ENCODE measurements at places on chromosomes 4 and X. TPM values are rescaled to one million over a fixed set of nuclear protein-coding genes. Genes with fewer than 3 reads are reported as not detected.

The ACOX3 gene
- 11.7 TPM for polyA plus RNA-seq

The SLITRK2 gene
- polyA plus RNA-seq, result 0.51 TPM

The SLC6A14 gene
- not detected for polyA plus RNA-seq

The XKRX gene
- polyA plus RNA-seq, result 0.05 TPM

The ADH4 gene
- 0.24 TPM for polyA plus RNA-seq

The RTL5 gene
- 10.9 TPM for polyA plus RNA-seq

The CXCL8 gene
- polyA plus RNA-seq, result 3.3 TPM

The TSPAN7 gene
- polyA plus RNA-seq, result 122 TPM

The AKAP4 gene
- 0.80 TPM for polyA plus RNA-seq

The CLIC2 gene
- 3.6 TPM for polyA plus RNA-seq

The GCNA gene
- polyA plus RNA-seq, result 2.8 TPM

- DNase-seq, result no peak
These were observed 11.5 kb upstream of the GPM6B start for GRCh38 chrX:13828392-13828791.

GRCh38 chrX:126265116-126265515, 99.0 kb upstream of the DCAF12L2 start:
- peak; percentile 48 for DNase-seq

DNA sequence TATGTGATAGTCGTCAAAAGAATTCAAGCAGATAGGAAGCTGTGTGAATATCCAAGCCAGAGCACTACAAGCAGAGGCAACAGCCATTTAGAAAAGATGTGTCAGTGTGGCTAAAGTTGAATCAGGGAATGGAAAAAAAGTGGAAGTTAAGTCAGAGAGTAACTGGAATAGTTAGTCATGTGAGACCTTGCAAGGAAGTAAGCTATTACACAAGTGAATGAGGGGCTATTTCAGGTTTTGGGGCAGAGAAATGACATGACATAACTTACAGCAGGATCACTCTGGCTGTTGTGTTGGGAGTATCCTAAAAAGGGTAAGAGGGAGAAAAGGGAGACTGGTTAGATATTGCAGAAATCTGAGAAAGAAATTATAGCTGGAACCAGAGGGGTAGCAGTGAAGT, 236.6 kb upstream of the PCDH18 start:
- no peak for DNase-seq

GRCh38 chr4:163269166-163269565, 63.2 kb downstream of the NPY1R start:
- no peak for DNase-seq

- no peak for DNase-seq
These were observed 577.1 kb downstream of the GALNTL6 start for GRCh38 chr4:172390331-172390730.

DNA sequence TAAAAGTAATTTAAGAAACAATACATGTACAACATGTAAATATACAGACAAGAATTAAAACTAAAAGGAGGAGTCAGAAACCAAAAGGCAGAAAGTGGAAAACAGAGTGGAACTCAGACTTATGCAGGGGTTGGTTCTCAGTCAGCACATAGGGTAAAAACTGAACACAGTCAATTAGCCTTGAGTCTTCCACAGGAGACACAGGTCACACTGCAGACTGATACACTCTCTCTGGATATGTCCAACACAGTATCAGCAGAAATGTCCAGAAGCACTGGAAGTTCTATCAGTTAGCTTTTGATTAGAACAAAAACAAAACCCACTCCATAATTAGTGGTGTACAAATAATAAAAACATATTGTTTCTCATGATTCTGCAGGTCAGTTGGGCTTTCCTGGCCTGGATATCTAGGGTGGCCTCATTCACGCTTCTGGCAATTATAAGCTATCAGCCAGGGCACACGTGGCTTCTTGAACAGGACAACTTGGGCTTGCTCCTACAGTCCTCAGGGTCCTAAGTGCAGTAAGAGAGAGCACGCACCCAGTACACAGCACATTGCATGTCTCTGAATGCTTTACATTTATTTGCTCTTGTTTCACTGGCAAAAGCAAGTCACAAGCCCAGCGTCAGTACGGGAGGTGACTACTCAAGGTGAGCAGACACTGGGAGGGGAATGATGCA, 21.6 kb downstream of the TEC start:
- no peak for DNase-seq

DNA sequence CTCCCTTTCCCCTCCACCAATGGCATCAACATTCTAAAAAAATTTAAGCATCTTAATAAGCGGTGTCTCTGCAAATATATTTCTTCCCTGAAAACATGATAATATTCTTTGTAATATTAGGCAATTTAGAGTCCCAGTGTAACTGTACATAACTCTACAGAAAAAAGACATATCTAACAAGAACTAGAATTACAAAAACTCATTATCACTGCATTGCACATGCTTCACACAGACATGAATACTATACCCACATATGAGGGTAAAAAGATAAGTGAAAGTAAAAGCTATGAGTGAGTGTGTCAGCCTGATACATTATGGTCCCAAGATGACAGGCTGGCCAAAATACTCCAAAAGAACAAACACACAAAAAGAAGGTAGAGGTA, 2.4 kb upstream of the FGB start:
- no peak for DNase-seq

DNA sequence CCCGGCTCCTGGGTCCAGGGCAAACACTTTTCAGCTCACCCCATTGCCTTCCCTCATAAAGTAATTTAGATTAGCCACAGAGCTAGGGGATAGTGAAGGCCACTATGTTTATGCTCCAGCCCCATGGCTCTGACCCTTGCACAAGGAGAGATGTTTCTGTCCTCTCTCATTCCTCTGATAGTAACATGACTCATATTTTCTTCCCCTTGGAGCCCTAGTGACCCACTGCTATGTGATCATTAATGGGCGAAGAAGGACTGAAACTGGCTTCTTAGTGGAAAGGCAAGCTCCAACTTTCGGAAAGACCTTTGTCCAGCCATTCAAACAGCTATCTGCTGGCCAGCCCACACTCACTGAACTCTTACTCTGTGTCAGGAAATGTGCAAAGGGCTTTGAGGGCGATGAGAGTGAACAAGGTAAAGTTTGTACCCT, 12.3 kb downstream of the CLDN2 start:
- DNase-seq, result no peak

- no peak for DNase-seq
These were observed 931.0 kb downstream of the STIM2 start for GRCh38 chr4:27791640-27792039.

GRCh38 chrX:15050395-15050794, 177.2 kb downstream of the MOSPD2 start:
- DNase-seq, result no peak

GRCh38 chr4:42483426-42484379, 86.4 kb downstream of the SHISA3 start:
- peak; percentile 66 for DNase-seq

- DNase-seq, result no peak
These were observed 44.5 kb downstream of the SYTL5 start for GRCh38 chrX:38050806-38051205.

All from forelimb muscle (tissue), 1 donor.